ENCODE measurements at places on chromosomes 6 and 20. TPM values are rescaled to one million over a fixed set of nuclear protein-coding genes. Genes with fewer than 3 reads are reported as not detected.

The ID1 gene
- 1,848 TPM for total RNA-seq

The TNXB gene
- 0.03 TPM for total RNA-seq

GRCh38 chr20:41135187-41135887, 2.0 kb upstream of the PLCG1 start:
- DNase-seq, result peak; percentile 85

The MYMX gene
- total RNA-seq, result not detected

The RPP40 gene
- 24.9 TPM for total RNA-seq

GRCh38 chr6:164419099-164419498, 890.3 kb downstream of the C6orf118 start:
- DNase-seq, result no peak

The ULBP3 gene
- 8.4 TPM for total RNA-seq

The HCRTR2 gene
- not detected for total RNA-seq

The LINC00237 gene
- total RNA-seq, result not detected

GRCh38 chr6:144659202-144660182, 374.4 kb downstream of the UTRN start:
- DNase-seq, result peak; percentile 49

GRCh38 chr6:40778196-40778595, 191.0 kb upstream of the LRFN2 start:
- DNase-seq, result no peak

The CST1 gene
- 2.3 TPM for total RNA-seq

DNA sequence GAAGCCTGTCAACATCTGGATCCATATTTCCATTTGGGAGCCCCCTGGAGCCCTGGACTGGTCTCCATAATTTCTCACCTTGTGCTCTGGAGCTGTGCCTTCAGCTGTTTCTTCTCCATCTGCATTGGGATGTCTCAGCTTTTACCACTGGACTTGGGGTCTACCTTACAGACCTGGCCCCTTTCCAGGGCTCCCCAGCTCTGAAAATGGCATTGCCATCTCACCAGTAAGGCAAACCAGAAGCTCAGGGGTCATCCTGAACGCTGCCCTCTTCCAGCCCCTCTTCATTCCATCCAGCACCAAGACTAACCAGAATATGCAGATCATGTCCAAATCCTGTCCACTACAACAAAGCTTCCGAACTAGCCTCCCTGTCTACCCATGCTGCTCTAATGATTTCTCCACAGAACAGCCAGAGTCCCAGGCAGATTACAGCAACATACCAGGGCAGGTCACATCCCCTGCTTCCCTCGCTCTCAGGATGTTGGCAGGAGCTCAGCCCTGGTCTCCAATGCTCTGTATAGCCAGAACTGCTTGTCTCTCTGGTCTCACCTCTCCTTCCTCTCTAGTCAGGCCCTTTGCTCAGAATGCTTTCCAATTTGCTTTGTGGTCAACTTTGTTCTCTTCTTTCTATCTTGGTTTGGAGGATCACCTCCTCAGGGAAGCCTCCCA, 17.7 kb upstream of the NNAT start:
- DNase-seq, result no peak

DNA sequence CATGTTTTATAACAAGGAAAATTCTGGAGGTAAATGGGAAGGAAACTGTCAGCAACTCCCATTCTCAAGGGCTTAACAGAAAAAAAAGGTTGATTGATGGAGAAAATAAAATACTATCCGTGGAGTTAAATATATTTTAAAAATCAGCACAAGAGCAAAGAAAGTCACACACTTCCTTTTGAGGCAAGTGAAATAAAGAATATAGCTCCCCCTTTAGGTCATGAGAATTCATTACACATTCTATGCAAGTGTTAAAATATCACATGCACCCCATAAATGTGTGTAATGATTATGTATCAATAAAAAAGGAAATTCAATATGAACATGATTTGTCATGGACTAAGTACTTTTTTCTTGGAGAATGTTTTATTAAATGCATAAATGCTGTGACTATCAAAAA, 349.2 kb downstream of the TPBG start:
- peak; percentile 3 for DNase-seq

The CLPSL1 gene
- total RNA-seq, result not detected

- peak; percentile 67 for DNase-seq
Measured at GRCh38 chr6:35139924-35140638, 1.1 kb downstream of the TCP11 start.

The TRIM15 gene
- total RNA-seq, result 13.3 TPM

The SAMD10 gene
- total RNA-seq, result 47.2 TPM

The HLA-A gene
- total RNA-seq, result 869 TPM

GRCh38 chr6:15442467-15442866, 196.6 kb downstream of the JARID2 start:
- DNase-seq, result no peak

The ULBP1 gene
- total RNA-seq, result 0.13 TPM

The TMEM170B gene
- total RNA-seq, result 0.42 TPM

The KIAA0408 gene
- not detected for total RNA-seq

The MRAP2 gene
- total RNA-seq, result 7.6 TPM

DNA sequence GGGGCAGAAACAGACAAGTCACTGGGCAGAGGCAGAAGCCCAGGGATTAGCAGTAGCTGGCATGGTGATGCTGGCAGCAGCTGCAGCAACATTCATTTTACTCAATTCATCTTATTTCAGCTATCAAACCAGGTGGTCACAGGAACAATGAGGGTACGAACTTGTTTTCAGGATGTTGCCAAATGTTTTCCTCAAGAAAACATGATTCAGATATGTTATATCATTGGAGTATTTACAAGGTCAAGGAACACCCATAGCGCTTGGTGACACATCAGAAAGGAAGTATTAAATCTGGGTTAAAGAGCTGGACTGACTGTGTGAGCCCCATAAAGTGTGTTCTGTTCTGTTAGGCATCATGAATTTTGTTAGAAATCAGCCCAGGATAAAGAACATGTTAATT, 456.9 kb upstream of the ID4 start:
- no peak for DNase-seq

The CST4 gene
- not detected for total RNA-seq

The HLA-DRB1 gene
- not detected for total RNA-seq

The PRL gene
- not detected for total RNA-seq

DNA sequence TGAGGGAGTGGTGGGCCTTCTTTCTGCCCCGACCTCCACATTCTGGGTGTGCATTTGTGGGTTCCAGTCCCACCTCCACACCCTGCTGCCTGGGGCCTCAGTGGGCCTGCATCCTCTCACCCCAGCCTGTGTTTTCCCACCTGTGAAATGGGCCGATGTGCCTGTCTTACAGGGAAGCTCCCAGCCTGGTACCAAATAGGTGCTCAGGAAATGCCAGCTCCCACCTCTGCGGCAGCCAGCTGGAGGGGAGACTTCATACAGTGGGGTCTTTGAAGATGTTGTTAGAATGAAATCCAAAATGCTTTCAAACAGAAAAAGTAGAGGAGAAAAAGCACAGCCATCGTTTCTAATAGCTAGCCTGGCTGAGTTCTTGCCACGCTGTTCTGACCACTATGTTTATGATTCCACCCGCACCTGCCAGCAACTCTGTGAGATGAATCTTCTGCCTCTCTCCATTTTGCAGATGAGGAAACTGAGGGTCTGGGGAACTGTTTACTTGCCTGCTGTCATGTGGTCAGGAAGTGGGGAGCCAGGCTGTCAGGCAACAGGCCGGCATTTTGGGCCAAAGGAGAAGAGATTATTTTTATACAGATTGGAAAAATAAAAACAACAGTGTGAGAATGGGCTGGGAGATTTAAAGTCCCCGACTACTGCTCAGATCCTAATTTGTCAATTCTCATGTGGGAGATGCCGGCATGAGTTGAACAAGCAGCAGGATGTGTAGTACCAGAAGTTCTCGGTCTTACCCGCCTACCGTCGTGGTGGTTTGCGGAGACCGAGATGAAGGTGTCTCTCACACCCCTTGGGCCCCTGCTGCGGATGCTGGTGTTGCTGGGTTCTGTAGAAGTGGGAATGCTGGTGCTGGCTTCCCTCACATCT, 4.6 kb downstream of the TMEM181 start:
- no peak for DNase-seq

The PDE10A gene
- 16.0 TPM for total RNA-seq

DNA sequence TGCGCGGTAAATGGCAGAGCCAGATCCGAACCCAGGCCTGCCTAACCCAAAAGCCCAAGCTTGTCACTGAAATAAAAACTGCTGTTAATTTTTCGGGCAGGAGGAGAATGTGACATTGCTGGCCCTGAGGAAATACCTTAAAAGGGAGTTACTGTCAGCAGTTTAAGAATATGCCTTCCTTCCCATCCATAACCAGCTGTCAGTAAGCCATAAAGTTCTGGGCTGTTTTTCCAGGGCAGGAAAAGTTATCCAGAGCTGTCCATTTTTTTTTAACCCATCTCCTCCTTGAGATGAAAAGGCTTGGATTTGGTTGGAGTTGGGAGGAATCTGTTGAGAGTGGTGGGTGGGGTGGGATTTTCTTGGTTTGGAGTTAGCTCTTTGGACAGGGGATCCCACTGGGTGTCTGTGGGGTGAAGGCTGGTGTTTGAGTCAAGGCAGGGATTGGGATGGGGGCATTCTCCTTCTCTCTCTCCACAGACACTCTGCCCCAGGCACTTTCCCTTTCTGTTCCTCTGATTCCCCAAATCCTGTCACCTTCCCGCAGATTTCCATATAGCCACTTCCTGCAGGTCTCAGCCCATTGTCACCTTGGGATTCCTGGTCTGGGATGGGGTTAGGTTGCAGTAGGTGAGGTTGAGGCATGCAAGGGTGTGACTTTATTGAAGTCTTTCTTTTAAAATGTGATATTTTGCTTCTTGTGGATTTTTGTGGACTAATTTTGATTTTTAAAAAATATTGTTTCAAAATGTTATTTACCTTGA, 4.3 kb upstream of the KCNG1 start:
- no peak for DNase-seq

The BHLHE23 gene
- not detected for total RNA-seq

GRCh38 chr6:80456724-80457438, 350.4 kb downstream of the BCKDHB start:
- DNase-seq, result no peak

DNA sequence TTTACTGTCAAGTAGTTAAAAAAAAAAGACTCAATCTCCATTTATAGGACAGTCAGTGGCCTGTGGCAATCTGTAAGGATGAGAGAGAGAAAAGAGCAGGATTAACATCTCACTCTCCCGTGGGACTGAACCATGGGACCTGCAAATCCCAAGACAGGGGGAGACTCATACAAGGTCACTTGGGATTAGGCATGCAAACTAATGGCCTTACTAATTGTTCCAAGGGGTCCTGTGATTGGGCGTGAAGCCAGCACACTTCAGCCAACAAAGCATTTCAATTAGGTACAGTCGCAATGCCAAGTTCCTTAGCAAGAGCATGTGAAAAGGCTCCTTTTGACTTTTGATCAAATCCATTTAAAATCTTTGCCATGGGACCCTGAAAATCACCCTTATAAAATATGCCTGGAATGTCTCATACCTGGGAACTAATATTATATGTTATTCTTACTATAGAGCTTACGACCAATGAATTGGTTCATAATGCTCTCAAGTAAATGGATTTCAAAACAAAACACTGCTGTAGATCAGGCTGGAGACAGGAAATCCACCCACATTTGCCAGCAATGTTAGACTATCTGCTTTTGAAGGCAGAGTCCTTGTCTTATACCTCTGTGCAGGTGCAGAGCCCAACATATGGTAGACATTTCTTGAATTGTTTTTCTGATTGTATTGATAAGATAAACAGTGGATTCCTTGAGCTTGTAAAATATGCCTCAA, 412.5 kb downstream of the GJA1 start:
- no peak for DNase-seq

The PI3 gene
- total RNA-seq, result 2.0 TPM

- no peak for DNase-seq
Measured at GRCh38 chr6:147119310-147119709, 84.9 kb upstream of the STXBP5 start.

GRCh38 chr6:164753517-164753916, 555.9 kb downstream of the C6orf118 start:
- no peak for DNase-seq

- DNase-seq, result no peak
Measured at GRCh38 chr6:165652766-165653165, 10.3 kb downstream of the PDE10A start.

- DNase-seq, result peak; percentile 90
Measured at GRCh38 chr20:52191132-52191915, at the start of gene ZFP64. Gene ZFP64 (minus strand): TSS chr20:52191779. CDS start chr20:52191636, 143 bp downstream.

GRCh38 chr6:22362361-22362760, 65.5 kb upstream of the PRL start:
- no peak for DNase-seq

The SERINC3 gene
- 74.3 TPM for total RNA-seq

GRCh38 chr6:139124887-139125672, 9.8 kb upstream of the HECA start:
- DNase-seq, result peak; percentile 76

The KIF6 gene
- not detected for total RNA-seq

- DNase-seq, result no peak
Measured at GRCh38 chr6:149478631-149479314, 6.0 kb downstream of the ZC3H12D start.

GRCh38 chr6:44730771-44731391, 343.4 kb downstream of the CDC5L start:
- peak; percentile 58 for DNase-seq

- no peak for DNase-seq
Measured at GRCh38 chr6:65799389-65799788, 92.4 kb upstream of the EYS start.

The TDP2 gene
- total RNA-seq, result 13.3 TPM

GRCh38 chr6:55388211-55388610, 60.9 kb downstream of the GFRAL start:
- no peak for DNase-seq

The IMPG1 gene
- total RNA-seq, result not detected

The ZCCHC3 gene
- total RNA-seq, result 16.8 TPM

- no peak for DNase-seq
Measured at GRCh38 chr20:59996108-59996507, 37.9 kb downstream of the CDH26 start.

The TASP1 gene
- 12.8 TPM for total RNA-seq

GRCh38 chr6:6365242-6365641, 44.8 kb upstream of the F13A1 start:
- DNase-seq, result no peak
